ENCODE measurements at places on chromosomes 3 and 15. TPM values are rescaled to one million over a fixed set of nuclear protein-coding genes. Genes with fewer than 3 reads are reported as not detected.

DNA sequence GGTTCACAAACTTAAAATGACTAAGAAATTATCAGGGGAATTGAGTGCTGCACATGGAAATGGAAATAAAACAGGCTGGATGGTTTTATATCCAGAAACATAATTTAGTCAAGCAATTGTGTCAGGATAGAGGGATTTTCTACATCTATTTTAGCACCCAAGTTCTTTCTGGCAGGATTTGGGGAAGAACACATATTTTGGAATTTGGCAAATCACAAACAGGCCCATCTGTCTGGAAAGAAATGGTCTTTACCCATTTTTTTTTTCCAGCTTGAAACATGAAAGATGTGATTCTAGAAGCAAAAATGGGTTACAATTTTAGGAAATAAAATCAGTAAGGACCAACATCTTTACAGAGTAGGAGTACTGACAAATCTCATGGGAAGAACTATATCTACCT, 14.4 kb upstream of the UNC13C start:
- DNase-seq: no peak

Gene SLC12A1
- total RNA-seq: under 0.01 TPM

DNA sequence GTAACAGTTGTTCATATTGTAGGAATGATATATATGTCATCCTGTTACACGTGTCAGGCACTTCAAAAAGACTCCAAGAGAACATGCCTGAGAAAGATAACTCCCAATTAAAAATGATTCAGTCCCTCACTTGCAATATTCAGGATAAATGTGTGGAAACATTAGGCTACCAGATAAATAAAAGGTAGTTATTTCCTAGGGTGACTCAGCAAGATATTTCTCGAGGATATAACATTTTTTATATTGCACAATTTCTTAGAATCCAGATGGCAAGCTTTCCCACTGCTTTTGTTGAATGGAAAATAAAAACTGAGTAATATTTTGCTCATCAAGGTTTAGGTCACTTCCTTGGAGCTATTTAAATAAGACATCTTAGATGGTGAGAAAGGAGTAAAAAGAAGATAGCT, 181.4 kb downstream of the GAP43 start:
- peak; percentile 91 for DNase-seq

Gene DIPK2A
- total RNA-seq: 162 TPM

Gene SNX22
- 0.18 TPM for total RNA-seq

- no peak for DNase-seq
These were observed 363.4 kb upstream of the LRRC3B start for GRCh38 chr3:26259176-26259575.

Gene FBXW12
- total RNA-seq: 0.27 TPM

Gene TM4SF4
- total RNA-seq: not detected
